Daoy (cell line): ENCODE measurements at places on chromosomes 2 and 18. TPM values are rescaled to one million over a fixed set of nuclear protein-coding genes. Genes with fewer than 3 reads are reported as not detected.

DNA sequence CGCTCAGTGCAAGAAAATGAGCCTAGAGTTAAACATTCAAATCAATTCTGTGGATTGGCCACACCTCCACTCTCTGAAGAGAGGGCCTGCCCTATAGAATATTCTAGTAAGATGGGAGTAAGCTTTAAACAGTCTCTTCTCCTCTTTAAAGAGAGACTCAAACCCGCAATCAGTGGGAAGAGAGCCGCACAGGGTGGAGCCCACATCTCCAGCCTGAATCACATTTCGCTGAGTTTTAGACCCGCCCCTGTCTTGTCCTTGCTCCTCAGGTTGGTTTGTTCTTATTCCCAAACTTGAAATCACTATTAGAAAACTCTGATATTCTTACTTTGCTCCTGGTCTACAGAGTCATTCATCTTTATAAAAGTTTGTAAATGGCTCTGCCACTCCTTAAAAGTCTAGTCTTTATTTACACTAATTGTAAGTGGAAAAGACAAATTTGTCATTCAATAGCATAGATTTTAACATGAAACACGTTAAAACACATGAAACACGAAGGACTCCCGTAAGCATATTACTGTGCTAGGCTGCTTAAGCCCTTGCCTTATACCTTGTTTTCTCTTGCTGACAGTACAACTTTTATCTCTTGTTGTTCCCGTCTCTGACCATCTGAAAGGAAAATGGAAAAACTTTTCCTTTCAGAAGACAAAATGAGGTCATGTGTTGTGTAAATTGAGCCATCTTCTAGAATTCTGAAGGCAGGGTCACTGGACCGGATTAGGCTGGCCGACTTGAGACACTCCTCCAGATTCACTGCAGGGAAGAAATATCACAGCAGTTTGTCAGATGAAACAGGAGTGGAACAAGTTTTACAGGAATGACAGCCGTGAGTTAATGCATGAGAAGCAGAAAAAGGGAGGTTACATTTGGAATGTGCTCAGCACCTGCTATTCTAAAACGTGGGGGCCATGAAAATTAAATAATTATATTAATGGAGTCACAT lies 5.6 kb downstream of the DSC1 start:
- DNase-seq, result no peak

DNA sequence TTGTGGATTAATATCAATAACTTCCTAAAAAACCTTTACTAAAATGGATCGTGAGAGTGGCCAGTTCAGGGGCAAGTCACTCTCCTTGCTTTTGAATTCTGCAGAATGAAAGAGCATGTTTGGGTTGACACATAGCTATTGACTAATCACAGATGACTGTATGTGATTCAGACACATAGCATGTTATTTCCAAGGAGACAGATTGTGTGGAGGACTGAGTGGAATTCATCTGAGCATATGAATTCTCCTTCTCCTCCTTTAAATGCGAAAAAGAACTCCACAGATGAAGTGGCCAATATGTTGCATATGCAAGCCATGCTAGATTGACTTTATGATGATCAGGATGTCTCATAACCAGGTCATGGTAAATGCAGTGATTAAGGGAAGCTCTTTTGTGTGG lies 249.4 kb upstream of the FAM98A start:
- DNase-seq, result peak; percentile 55

DNA sequence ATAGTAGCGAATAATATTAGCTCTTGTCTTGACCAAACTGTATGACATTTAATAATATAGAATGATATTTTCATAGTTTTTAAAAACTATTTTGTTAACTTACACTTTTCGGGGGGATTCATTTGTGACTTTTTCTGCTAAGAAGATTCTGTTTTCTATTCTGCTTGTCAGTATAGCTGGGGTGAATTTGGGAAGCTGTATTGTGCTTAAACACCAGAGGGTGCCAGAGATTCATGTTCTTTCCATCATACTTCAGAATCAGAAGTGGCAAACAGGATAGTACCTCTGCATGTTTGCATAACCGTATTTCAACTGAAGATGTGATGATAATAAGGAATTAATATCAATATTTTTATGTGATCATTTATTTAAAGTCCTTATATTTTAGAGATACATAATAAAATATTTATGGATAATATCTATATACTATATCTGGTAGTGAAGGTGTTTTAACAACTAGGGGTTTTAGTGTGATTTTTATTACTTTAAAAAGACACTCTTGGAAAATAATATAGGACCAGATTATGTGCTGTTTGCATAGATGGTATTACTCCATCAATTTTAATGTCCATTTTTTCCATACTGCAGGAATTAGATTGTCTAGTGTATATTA lies 81.0 kb downstream of the TAF4B start:
- peak; percentile 15 for DNase-seq

GRCh38 chr2:165627470-165627869 lies 158.0 kb downstream of the CSRNP3 start:
- DNase-seq, result peak; percentile 52

GRCh38 chr2:118693287-118693822 lies 154.1 kb downstream of the EN1 start:
- DNase-seq, result no peak

- no peak for DNase-seq
Observed at GRCh38 chr18:72612894-72613533, 68.9 kb upstream of the CBLN2 start.

DNA sequence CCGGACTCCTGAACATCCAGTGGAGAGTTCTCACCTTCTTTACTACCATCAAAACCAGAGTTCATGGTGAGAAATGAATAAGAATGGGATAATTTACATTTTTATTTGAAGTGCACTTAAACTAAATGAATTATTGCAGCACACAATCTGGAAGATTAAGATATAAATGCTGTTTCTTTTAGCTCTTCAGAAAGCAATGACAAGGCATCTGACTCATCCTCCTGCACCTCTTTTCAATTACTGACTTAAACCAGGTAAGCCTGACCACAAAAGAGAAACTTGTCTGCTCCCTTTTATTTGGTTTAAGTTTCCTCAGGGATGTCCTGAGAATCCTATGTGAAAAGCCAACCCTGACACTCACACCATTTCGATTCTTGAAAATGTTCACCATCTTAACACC lies 720 bp upstream of the DSC2 start:
- no peak for DNase-seq

DNA sequence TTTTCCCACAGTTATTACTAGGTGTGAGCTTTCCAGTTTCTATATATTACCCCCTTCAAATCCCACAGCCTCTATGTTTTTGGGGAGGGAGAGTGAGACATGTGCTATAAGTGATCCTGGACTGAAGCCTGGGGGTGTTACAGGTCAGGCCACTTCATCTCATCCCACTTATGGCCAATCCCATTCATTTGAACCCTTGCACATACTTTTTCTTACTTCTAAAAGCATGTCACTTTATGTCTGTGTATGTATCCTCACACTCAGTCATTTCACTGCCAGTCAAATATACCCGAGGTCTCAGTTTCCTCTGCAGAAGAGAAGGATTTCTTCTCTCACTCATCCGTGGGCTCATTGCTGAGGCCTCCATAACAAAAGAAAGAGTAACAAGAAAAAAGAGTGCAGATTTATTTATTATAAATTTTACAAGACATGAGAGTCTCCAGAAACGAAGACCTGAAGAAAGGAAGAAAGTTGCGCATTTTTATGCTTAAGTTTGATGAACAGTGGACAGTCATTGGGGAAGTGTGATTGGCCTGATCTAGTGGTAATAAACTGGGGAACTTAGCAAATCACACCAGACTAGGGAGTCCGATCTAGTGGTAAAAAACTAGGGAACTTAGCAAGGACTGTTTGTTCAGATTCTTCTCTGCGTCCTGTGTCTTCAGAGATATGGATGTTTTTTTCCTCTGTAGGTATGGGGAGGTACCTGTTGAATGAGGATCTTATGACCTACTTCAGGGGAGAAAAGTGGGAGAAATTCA lies 52.1 kb downstream of the ICOS start:
- no peak for DNase-seq

The UGT1A10 gene
- 8.2 and 13.4 TPM in 2 replicates for total RNA-seq

The TUBA4B gene
- total RNA-seq, result not detected in 2 replicates

The TXNDC2 gene
- 0.06 TPM in 1 of 2 replicates, not detected in the other for total RNA-seq

The TCF23 gene
- not detected in 2 replicates for total RNA-seq
